Stimulated activated CD8-positive, alpha-beta memory T cell treated with anti-CD3 and anti-CD28 coated beads, Interleukin-15, amount 100 ng/mL, for 24 hours (primary cell): ENCODE measurements at places on chromosomes 2 and 18.

DNA sequence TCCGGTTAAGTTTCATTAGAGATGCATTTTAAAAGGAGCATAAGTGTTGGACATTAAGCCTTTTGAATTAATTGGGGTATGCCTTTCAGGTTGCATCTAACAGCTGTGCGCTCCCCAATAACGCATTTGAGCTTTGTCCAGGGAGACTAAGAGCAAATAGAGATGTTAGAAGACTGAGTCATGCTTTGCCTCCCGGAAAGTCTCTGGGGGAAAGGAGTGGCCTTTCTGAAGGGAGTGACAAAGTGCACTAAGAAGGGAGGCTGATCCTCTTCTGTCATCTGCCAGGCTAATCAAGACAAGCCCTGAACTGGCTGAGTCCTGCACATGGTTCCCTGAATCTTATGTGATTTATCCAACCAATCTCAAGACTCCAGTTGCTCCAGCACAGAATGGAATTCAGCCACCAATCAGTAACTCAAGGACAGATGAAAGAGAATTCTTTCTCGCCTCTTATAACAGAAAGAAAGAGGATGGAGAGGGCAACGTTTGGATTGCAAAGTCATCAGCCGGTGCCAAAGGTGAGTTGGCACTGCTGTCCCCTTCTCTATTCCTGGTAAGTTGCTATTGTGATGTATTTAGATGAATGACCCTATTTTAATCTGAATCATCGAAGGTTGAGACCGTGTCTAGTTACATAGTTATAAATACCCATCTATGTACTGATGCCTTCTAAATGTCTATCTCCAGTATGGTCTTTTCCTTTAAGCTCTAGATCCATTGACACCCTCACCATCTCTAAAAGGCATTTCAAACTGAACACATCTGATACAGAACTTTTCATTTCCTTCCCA is 12.1 kb downstream of the TTL start:
- DNase-seq, result no peak

- DNase-seq, result no peak
Observed at GRCh38 chr2:216554755-216555154, 56.1 kb downstream of the RPL37A start.

DNA sequence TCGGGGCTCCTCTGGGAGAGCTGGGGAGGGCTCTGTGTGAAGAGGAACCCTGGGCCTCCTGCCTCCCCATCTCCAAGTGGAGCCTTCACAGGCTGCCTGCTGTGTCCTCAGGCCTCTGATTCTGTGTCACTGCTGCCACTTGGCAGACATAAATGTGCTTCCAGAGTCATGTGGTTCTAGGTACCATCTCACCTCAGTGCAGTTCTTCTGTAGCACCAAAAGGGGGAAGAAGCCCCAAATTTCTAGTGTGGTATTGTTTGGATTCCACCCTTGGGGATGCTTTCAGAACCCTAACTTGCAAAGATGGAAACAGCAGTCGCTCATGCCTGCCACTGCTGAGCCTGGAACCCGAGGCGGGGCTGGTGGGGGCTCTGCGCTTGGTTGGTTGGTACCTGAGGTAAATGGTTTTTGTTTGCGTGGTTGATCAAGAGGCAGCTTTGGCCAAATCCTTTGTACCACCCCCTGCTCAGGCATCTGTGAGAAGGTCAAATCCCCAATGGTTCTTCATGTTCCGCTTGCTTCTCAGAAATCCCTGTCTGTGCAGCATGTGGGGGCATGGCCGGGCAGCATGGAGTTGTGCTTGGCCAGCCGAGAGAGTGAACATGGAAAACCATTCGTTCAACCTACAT is 27.5 kb downstream of the COA5 start:
- DNase-seq, result no peak

DNA sequence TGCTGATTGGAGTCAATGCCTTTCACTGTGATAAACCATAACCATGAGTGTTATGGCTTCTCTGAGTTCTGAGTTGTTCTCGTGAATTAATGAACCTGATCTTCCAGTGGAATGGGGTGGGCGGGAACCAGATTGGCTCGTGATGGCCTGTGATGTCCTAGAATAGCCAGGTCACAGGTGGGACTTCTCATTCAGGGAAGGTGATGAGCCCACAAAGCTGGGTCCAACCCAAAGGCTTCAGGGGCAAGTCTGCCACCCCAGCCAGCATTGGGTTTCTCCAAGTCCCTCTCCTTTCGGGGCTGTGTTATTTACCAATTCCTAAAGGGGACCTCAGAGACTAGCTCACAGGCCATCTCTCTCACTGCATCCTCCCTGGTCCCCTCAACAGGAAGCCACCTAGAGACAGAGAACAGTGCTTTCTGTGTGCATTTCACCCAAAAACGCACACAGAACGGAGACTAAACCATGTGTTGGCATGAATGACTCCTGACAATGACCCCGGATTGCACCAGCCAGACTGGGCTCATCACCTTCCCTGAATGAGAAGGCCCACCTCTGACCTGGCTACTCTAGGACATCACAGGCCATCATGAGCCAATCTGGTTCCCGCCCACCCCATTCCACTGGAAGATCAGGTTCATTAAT is 85.5 kb downstream of the MALT1 start:
- DNase-seq, result no peak

GRCh38 chr2:39568561-39569006 is 97.1 kb upstream of the TMEM178A start:
- no peak for DNase-seq

DNA sequence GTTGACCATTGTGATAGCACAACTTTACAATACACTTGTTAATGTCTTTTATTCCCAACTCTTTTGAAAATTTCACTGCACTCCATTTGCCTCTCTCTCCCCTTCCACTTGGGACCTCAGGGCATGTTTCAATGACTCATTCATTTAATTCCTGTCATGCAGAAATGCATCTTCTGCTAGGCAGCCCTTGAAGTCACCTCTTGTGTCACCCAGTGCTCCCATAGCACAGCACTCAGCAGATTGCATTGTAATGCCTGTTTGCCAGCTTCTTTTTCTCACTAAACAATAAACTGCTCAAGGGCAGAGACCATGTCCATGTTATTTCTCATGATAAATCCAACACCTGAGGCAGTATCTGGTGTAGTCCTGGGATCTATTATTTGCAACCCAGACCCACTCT is 85.9 kb upstream of the ACSL3 start:
- DNase-seq, result no peak

DNA sequence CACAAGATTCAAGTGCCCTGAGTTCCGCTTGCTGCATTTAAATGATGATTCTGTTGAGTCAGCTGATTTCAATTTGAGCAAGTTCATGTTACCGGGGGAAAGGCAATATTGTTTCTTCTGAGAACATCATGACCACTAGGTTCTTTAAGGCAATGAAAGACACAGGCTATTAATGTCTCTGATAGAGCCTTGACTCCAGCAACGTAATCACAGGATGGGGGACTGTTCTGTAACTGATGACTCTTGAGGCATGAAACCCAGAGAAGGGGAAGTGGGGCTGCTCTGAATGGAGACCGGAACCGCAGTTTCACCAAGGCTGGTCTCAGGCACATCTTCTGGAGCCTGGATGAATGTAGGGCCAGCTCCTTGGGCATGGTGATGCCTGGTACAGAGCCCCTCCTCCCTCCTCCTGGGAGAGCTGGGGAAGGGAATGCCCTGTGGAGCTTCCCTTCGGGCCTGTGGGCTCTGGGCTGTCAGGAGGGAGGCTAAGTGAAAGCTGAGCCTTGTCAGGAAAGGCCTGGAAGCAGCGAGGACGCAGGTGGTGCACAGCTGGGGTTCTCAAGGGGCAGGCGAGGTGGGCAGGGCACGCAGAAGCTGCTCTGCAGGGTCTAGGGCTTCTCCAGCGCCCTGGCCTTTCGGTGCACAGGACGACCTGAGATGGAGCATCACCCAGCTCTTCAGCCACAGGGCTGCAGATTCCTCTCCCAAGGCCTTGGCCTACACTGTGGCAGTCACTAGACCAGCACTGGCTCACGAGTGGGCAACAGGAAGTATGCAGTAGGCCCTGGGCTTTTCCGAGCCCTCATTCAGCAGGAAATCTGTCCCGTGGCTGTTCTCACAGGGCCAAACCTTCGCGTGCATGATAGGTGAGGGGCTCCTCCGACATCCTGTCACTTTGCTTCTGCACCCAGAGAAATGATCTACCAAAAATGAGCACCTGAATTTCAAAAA is 36.6 kb upstream of the PRLH start:
- no peak for DNase-seq
